ENCODE measurements at places on chromosomes 7 and 10.

DNA sequence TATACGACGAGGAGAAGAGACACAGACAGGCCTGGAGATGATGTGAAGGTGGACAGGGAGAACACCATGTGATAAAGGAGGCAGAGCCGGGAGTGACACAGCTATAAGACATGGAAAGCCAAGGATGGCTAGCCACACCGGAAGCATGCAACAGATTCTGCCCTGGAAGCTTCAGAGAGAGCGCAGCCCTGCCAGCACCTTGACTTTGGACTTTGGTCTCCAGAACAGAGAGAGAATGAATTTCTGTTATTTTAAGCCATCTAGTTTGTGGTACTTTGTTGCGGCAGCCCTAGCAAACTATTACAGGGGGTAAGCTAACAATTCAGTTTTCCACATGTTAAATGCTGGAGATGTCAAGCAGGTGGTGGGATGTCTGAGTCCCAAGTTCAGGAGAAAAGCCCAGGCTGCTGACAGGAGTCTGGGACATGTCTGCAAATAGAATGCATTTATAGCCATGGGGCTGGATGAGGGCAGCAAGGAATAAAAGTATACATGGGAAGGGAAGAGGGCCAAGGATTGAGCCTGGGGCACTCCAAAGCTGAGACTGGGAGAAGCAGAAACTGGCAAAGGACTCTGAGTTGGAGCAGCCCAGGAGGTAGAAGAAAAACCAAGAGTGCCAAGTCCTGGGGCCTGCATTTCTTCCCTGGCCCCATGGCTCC is 65.1 kb downstream of the ATXN7L1 start:
- DNase-seq, result no peak

DNA sequence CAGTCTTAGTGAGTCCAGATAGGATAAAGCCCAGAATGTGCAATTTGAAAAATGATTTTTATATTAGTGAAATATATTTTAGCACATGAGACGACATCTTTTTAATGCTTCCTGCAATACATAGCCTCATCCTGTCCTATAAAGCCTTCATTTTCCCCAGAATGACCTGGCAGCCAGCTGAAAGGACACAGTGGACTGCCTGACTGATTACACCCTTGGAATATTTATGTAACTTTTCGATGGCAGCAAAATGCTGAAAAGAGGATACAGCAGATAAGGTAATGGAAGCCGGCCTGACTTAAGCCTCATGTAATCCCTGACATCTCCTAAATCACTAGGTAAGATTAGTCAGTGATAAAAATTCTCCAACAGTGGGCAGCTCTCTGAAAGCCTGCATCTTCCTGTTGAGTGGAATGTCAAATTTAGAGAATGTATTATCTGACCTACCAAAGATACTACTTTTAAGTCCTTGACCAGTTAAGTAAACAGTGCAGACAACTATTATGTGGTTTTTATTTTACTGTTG is 210.7 kb upstream of the STEAP1 start:
- no peak for DNase-seq

GRCh38 chr7:90611115-90611514 is 15.0 kb downstream of the CDK14 start:
- no peak for DNase-seq

GRCh38 chr7:137850972-137851945 is 4.5 kb upstream of the DGKI start:
- DNase-seq, result no peak

DNA sequence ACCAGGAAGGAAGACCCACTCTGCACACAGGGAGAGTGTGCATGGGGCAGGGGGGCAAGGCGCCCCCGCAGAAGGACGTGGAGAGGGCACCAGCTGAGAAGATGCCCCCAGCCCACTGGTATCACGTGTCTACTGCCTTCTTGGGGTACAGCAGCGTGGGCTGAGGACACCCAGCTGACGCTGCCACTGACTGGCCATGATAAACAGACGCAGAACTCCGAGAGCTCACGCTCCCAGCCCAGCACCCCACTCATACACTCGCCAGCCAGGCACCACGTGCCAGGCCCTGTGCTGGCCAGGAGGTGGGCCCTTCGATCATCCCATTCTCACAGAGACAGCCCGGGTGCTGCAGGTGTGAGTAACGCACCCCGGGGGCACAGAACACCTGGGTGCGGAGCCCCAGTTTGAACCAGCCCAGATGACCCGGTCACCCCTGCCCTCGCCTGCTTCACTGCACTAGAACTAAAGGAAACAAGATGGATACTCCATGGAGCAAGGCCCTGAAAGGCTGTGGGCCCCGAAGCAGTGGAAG is 199.8 kb downstream of the MAD1L1 start:
- DNase-seq, result no peak

DNA sequence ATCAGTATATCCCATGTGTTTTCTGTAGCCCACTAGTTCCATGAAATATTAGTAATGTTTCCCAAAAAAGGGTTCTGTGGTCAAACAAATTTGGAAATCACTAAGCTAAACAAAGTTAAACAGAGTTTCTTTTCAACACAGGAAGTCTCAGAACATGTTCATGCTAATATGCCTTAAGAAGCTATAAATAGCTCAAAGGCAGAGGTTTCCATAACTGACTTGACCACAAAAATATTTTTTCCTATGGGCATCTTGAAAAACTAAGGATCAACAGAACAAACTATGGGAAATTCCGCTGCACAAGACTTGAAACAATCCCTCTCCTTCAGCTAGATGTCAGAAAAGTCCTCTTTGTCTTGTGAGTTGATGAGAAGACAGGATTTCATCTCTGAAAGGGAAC is 59.7 kb downstream of the SEM1 start:
- no peak for DNase-seq

DNA sequence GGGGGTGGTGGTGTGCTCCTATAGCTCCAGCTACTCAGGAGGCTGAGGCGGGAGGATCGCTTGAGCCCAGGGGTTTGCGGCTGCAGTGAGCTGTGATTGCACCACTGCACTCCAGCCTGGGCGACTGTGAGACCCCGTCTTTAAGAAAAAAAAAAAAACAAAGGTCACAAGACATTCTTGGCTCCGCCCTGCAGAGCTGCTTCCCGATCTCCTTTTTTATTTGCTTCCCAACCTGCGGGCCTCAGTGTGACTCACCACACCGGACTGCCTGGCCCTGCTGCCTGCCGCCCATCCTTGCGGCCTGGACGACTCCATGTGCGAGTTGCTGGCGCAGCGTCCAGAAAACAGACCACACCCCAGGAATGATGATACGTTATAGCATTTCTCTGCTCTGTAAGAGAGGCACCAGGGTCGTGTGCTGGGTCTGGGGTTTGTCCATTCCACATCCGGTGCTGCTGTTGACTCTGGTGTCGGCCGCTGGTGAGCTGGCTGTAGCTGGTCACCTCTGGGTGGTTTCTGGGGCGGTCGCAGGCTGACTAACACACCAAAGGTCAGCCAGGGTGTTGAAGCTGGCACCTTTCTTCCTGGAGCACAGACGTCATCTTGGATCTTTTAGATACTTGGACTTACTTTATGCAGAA is 123.6 kb downstream of the TCF7L2 start:
- DNase-seq, result no peak

DNA sequence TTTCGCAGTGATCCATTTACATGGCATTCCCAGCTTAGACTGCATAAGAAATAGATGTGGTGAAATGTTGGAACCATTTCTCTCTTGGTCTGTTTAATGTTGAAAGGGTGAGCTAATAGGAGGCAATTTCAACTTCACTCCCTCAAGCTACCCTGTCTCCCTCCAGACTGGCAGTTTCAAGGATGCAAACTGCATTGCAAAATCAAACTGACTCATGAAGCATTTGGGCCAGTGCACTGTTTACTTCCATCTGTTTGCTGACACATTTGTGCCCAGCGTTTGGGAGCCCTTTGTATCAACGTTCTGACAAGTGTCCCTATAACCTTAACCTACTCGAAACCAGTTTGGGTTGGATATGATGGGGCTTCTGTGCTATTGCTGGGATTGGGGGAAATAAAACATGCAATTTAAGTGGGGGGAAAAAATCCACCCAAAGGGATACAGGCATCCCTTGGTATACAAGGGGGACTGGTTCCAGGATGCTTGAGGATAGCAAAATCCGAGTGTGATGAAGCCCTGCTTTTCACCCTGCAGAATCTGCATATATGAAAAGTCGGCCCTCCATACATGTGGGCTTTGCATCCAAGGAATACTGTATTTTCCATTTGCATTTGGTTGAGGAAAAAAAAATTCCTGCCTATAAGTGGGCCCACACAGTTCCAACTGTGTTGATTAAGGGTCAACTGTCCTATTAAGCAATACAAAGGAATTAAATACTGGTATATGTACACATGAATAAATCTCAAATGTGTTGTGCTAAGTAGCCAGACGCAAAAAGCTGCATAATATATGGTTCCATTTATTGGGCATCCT is 15.6 kb downstream of the RHEB start:
- no peak for DNase-seq
